ENCODE measurements at places on chromosomes 2 and 18.

DNA sequence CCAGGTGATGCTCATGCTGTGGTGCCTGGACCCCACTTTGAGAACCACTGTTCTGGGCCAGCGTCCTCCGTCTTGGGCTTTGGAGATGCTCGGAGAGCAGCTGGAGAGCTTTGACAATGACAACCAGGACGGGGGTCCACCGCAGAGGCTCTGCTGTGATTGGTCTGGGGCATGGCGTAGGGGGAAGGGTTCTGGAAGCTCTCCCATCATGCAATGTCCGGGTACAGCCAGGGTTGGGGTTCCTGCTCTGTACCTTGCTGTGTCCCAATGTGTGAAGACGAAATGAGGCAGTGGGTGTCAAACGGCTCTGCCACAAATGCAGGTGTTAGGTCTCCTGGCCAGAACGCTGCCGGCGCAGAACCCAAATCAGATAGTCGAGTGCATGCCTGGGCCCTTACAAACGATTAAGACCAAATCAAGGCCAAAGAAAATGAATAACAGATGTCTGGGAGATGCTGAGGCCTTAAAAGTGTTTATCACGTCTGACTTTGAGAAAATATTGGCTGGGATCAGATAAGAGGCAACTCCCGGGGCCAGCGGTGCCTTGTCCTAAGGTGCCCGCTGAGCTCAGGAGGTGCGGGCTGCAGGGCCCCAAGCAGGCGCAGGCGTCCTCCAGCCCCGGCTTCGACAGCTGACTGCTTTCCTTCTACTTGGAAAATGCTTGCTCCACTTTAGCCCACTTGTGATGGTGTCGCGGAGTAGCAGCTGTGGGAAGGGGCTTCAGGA lies 117.2 kb downstream of the VAPA start:
- no peak for DNase-seq

GRCh38 chr2:73006969-73007710 lies 64.4 kb downstream of the SFXN5 start:
- DNase-seq, result no peak

DNA sequence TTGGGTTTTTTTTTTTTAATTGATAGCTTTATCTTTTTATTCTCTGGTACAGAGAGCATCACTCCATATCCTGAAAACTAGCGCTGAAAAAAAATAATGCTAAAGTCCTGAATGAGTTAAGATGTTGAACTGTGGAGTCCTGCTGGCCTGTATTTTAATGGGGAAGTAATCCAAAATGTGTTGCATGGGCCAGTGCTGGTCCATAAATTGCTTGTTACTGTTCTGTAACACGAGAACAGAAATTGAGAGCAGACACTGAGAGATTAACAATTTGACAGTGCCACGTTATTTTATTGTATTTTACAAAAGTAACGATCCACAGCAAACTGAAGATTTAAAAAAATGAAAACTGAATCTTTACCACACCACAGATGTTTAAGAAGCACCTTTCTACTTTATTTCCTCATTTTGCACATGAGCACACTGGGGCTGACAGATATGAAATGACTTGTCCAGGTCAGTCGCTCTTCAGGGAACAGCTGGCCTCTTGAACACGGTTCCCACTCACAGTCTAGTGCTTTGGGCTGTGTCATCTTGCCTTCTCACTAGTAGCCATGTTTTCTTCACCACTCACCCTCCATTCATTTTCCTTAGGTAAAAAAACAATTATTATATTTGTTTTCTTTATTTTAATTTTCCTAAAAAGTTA lies 35.3 kb downstream of the ZCCHC2 start:
- DNase-seq, result no peak

DNA sequence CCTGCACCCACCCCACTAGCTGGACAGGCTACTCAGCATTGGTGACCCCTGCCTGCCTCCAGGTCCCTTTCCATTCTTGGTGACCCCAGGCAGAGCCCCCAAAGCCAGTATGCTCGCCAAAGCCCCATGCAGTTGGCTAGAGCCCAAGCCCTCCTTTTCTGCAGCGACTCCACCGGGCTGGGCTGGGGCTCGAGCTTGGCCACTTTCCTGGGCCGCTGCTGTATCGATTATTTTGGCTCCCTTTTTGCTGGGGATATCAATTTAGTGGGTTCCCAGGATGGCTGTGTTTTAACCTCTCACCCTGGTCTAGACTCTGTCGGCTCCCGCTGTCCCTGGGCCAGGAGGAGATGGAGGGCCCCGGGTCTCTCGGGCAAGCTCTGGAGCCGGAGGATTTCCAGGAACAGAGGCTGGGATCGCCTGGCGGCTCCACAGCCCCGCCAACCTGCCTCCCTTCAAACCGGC lies 76.0 kb downstream of the SMAD7 start:
- no peak for DNase-seq

- no peak for DNase-seq
Measured at GRCh38 chr2:135226961-135227360, 174.9 kb downstream of the RAB3GAP1 start.

DNA sequence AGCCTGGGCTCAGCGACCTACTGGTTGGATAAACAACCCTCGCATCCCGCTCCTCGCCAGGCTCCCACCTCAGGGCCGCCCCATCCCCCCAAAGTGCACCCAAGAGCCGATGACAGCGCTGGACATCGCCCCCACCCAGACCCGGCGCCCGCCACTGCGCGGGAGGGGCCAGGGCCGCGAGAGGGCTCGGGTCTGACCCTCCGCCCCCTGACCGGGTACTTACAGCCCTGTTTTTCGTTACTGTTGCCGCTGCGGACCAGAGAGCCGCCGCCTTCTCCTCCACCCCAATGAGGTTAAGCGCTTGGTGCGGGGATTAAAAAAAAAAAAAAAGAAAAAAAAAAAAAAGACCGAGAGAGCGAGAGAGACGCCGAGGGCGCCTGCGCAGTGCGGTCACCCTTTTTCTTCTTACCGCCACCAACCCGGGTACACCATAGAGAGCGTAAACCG lies at the start of gene CLASP1:
Gene CLASP1 (minus strand): TSS at position 314 of the 447 bp plus-strand sequence. CDS start 43,567 bp downstream, outside the sequence.
- DNase-seq, result peak; percentile 34

Data from HL-60 (cell line).